ENCODE measurements at places on chromosomes 4 and X. TPM values are rescaled to one million over a fixed set of nuclear protein-coding genes. Genes with fewer than 3 reads are reported as not detected.

- DNase-seq: no peak
These were observed 109.9 kb downstream of the TLL1 start for GRCh38 chr4:165982934-165983333.

GRCh38 chr4:184147858-184148737, 69.6 kb downstream of the ENPP6 start:
- DNase-seq: no peak

- peak; percentile 23 for DNase-seq
These were observed 20.6 kb downstream of the MAGEC1 start for GRCh38 chrX:141924293-141924692.

DNA sequence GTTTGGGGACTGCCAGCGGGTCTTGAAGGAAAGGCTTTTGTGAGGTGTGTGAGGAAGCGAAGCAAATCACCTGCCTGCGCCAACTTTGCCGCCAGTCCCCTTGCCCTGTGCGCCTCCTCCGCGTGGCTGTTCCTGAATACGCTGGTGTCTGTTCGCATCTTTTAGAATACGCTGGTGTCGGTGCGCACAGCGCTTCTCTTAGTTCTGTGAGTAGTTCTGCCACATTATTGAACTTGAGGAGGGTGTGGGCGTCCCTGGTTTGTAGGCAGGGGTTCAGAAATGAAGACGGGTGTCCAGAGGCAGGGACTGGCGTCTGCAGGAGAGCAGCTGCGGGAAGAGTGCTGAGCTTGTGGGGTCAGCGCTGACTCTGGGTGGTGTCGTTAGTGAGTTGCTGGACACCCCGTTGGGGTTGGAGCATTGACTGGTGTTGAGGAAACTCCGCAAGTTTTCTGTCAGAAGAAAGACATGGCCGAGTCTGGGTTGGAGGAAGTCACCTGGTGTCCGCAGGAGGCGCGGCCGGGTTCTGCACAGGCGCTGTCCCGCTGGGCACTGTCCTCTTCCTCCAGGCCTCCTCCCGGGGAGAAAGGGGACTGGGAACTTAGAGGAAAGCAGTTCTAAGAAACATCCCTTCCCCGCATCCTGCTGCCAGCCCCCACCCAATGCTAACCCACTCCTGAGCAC, 930 bp downstream of the ZNF718 start:
- peak; percentile 20 for DNase-seq

DNA sequence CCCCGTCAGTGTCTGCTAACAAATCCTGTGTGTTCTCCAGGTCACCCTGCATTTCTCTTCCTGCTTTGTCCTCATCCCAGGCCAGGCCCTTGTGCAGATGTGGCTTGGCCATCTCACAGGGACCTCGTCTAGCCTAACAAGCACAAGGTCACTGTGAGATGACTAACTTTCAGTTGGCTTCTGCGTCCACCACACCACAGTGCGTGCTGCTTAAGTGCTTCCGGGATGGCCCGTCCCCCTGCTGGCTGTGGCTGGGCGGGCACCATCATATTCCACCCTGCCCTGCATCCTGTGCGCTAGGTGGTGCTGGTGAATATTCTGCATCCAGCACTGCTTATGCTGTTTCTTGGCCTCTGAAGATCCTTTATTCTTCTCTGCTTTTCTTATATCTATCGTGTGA, 33.8 kb downstream of the RBBP7 start:
- DNase-seq: peak; percentile 34

The CDKN2AIP gene
- total RNA-seq: 19.0 TPM
